ENCODE measurements at places on chromosomes 1 and 21.

DNA sequence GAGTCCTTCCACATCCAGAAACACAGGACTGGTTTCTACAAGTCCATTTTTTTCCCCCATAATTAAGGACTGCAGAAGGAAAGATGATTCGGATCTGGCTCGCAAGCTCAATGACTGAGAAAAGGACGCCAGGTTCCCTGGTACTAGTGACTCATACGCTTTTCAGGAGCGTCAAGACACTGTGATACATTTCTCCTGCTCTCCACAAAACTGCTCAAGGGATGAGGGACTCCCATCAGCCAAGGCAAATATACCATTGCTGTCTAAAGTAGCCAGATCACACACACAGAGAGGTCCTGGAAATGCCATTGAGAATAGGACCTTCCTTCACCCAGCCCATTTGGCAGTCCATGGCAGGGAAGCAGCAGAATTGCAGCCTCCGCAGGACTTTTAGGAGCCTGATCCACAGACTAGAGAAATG, 253.6 kb upstream of the IRF2BP2 start:
- peak; percentile 67 for DNase-seq

GRCh38 chr1:113442131-113442530, 51.8 kb downstream of the MAGI3 start:
- DNase-seq: no peak

GRCh38 chr1:186681121-186681520, 898 bp upstream of the PTGS2 start:
- DNase-seq: no peak

DNA sequence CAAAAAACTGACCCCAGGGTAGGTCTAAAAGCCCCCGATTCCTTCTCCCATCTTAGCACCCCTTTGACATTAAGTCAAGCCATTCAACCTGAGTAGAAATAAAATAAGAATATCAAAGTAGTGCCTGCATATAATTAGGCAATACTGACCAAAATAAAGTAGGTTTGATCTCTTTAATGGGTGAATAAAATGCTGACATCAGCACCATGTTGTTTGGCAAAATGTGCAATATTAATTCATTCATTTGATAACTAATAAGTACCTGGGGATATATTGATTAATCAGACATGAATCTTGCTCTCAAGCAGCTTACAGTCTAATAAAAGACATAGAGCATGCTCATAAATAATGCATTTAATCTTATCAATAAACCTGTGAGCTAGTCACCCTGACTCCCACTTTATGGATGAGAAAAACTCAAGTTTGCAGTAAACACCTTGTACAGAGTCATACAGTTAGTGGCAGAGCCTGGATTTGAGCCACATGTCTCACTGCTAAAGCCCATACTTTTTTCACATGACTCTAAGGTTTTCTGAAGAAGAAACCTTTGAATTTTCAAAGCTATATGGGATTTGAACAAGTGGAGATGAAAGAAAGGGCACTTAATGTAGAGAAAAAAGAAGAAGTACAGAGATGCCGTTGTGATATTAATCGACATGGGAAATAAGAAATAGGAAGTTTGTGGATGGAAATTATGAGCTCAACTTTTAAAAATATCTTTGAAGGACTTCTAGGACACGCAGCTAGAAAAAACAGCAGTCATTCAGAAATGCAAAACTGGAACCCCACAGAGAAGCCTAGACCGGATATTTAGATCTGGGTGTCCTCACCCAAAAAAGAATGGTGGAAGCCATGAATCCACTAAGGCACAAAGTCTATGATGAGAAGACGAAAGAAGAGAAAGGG, 183.9 kb downstream of the TOMM20 start:
- no peak for DNase-seq
